DMS79 treated with DMSO at 0.1 percent for 48 hours (cell line): ENCODE measurements at places on chromosomes 5 and 9.
A peak's percentile ranks its signal among the peaks of the same experiment; 100 is the strongest.

DNA sequence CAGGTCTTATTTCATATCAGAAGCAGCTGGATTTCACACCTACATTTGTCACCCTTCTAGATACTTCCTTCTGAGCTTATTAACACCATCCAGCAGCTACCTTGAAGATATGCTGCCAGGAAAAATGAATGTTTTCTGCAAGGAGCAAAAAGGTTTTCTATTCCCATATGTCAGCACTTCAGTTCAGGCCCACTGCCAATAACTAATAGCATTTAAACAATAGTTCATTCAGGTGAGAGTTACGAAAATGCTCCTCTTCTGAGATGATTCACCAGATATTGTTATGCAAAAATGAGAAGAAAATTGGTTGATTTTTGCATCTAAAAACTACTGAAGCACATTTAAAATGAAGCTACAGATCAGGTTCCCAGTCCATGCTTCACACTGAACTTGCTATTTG, 56.4 kb upstream of the ISL1 start:
- peak; percentile 44 for DNase-seq

- peak; percentile 87 for DNase-seq
Measured at GRCh38 chr9:127931092-127931881, 710 bp upstream of the PIP5KL1 start.

- DNase-seq, result no peak
Measured at GRCh38 chr5:148653836-148654781, at the start of gene HTR4. TSS of gene HTR4 (minus strand) at chr5:148654527. CDS start at chr5:148637014, 17,513 bp downstream.

DNA sequence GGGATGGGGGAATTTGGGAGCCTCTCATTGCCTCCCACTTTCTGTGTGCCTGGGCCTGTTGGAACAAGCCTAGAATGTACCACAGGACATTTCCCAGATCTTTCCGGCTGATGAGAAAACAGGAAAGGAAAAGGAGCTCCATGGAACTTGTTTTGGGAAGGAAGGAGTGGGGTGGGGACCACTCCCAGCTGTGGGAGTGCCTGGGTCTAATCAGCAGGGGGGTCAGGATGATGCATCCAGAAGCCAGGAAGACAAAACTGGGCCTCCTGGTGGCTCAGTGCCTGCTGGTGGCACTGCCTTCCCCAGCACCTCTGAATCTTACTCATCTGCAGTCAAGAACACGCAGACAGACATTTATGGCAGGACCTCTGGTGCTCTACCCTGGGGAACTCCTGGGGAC, 2.8 kb downstream of the SMIM33 start:
- no peak for DNase-seq

GRCh38 chr9:134263596-134263995, 62.7 kb upstream of the RXRA start:
- DNase-seq, result peak; percentile 44

DNA sequence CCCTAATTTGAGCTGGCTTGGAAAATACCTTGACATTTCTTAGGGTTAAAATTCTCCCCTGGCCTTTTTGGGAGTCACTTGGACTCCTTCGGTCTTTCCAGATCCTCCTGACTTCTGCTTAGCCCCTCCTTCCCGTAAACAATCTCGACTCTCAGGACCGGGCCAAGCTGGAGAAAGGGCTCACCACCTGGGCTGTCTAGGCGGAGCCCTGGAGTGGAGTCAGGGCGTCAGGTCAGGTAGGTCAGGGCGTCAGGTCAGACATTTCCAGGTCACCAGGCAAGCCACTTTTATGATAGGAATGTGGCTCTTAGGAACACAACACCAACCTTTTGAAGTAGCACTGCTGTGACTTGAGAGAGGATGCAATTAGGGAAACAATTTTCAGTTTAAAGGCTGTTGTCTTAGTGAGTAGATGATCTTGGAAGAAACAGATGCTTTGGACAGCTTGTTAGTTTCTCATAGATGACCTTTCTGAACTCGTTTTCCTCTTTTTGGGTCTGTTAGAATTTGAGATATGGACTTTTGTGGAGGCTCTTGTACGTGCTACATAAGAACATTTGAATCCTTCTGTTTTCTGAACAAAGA, 12.8 kb downstream of the OSTF1 start:
- no peak for DNase-seq

DNA sequence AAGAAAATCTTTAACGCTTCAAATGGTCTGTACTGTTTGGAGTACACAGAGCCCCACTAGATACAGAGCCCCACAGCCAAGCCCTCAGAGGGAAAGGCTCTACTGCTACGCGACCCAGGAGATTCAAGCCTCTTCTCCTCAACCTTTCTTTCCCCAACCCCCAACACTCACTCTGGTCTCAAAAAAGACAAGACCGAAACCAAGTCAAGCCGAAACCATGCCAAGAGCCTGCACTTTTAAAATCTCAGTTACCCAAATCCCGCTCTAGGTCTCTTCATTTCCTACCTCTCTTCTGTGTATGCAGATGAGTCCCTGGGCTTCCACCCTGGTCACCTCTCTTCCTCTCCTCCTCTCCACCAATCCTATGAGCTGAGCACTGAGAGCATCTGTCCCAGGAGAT, 31.9 kb downstream of the BARHL1 start:
- no peak for DNase-seq

DNA sequence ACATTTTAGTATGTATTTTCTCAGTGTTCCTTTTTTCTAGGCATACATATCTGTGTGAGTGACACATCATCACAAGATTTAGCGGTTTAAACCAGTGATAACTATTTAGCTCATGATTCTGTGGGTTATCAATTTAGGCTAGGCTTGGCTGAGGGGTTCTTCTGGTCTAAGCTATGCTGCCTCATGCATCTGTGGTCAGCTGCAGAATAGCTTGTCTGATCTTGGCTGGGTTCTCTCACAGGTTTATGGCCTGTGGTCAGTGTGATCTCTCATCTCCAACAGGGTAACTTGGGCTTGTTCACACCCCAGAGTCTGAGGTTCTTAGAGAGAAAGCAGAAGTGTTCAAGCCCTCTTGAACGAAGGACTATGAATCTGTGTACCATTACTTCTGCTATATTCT, 363.3 kb downstream of the KDM4C start:
- DNase-seq, result no peak

DNA sequence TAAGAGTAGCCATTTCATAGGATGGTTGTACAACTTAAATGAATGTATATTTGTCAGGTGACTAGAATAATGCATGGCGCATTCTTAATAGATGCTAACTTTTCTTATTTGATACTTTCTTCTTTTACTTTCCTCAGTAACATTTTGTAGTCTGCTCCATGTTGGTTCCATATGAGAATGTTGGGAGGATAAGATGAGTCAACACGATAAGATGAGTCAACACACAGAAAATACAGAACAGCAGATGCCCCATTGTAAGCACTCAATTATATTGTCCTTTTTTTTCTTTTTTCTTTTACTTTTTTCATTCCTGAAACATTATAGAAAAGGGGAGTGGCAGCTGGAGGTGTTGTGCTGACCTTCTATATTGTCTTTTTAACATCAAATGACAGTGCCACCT, 92.3 kb upstream of the SPATA31C2 start:
- no peak for DNase-seq

DNA sequence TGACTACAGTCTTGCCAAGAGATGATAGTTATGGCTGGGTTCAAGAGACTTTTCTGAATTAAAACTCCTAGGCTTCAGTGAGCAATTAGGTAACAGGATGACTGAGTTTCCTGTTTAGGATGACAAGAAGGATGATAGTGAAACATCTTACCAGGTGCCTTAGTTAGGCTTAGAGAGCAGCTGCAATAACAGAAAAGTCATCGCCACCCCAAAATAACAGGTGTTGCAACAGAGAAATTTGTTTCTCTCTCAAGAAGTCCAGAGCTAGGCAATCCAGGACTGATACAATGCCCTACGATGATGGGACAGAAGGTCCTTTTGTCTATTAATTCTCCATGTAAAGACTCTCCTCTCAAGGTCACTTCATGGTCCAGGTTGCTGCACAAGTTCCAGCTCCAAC, 361.8 kb downstream of the CAAP1 start:
- no peak for DNase-seq

- no peak for DNase-seq
Measured at GRCh38 chr5:134411228-134411545, 494 bp downstream of the CDKN2AIPNL start.

DNA sequence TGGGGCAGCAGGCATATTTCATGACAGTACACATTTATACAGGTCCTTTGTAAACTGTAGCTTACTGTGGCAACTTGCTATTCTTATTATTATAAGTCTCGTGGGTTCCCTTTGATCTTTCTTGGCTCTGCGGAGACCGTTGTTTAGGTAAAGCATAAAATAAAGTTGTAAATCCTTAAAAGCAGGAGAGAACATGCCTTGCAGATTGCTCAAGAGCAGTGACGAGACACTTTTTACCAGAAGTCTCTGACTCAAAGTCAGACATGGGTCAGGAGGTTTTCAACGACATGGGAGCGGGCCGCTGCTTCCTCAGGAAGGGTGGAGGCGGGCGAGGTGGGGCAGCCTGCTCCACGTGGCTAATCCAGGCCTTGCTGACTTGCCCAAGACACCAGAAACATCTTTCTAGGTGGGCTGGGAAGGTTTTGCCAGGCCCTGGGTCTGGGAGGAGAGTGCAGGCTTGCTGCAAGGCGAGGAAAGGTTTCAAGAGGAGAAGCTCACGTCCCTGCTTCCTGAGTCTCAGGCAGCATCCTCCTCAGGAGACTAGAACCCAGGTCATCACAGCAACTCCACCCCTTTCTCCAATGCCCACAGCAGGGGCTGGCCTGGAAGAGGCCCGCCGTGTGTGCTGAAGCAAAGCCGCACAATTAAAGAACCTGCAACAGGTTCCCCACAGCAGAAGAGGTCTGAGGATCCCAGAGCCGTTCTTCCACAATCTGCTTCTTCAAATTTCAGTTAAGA, 6.5 kb downstream of the TBC1D2 start:
- no peak for DNase-seq

DNA sequence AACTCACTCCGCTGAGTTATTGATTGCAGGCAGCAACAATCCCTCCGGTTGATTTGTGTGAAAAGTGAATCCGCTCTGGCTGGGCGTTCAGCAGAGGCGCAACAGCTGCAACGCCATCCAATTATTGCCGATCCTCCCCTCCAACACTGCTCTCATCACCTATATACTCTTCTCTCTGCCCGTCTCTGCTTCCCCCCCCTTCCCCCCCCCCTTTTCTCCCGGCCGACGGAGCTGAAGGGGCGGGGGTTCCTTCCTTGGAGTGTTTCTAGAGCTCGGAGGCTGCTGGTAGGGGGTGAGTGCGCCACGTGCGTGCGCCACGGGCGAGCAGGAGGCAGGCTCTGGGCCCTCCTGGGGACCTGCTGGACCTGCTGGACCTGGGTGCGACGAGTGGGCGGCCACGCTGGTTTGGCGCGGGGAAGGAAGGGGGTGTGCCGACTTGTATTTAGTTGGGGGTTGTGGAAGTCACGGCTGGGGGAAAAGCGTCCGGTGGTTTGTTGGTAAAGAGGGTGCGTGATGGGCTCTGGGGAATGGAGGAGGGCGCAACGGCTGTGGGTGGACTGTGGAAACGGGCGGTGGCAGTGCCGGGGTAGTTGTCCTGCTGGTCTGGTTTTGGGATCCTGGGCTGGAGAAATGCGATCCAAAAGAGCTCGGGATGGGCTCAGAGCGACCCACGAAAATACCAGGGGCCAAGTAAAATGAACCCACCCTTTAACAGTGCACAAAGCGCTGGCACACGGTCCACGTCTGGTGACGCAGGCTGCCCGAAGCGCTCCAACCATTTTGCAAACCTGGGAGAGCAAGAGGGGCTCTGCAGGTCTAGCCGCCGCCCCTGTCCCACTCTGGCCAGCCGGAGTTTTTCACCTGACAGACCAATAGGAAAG, 6.4 kb upstream of the MEF2C start:
- DNase-seq, result no peak

DNA sequence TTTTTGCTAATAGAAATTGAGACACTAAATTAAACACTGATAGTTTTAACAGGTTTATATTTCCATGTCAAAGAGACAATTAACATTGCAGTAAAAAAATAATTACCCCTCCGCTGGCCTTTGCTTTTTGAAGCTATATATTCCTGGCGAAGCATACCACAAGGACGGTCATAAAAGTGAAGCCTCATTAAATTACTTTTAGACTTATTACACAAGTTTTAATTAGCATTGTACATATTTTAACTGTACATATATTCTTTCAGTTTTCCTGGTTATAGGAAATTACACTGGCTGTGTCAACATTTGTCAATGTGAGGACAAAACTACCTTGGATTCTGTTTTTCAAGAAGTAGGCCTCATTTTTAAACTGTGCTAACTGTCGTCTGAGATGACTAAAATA, 1.2 kb downstream of the CDKN2A start:
- peak; percentile 38 for DNase-seq

GRCh38 chr5:74660140-74660539, 19.6 kb upstream of the ENC1 start:
- DNase-seq, result no peak

- no peak for DNase-seq
Measured at GRCh38 chr5:155936520-155937406, 390.2 kb upstream of the SGCD start.

- DNase-seq, result no peak
Measured at GRCh38 chr9:98607787-98608186, 100.9 kb downstream of the GABBR2 start.

DNA sequence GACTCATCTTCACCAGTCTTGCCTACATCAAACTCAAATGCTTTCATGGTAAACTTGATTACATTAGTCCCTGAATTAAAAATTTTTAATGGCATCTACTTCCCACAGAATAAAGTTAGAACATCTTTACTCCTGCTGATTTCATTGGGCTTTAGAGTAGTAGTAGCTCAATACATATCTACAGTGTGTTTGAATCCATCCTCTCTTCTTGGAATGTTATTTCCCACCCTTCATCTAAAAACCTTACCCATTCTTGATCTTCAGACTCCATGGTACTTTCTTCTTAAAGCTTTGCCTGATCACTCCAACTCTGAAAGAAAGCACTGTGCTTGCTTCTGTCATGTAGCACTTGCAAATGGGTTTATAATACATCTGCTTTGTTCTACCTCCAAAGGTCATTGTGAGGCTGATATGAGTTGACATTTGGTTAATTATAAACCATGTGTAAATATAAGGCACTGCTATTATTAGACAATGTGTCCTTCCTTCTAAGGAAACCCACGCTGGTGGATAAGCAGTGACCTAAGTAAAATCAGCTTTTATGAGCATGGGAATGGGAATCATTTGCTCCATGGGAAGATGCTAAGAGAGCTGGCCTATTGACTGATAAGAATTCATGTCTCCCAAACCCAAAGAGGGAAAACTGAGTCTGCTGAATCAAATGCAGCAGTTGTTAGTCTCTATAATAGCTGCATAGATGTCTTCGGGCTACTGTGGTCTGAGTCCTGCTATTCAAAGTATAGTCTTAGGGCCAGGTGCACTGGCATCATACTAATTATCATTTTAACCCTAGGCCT, 7.5 kb upstream of the PRLR start:
- no peak for DNase-seq
